ENCODE measurements at places on chromosomes 7 and 10. TPM values are rescaled to one million over a fixed set of nuclear protein-coding genes. Genes with fewer than 3 reads are reported as not detected.

Gene NOBOX
- total RNA-seq: not detected

Gene ZNF736
- not detected for total RNA-seq

Gene TRIM50
- not detected for total RNA-seq

DNA sequence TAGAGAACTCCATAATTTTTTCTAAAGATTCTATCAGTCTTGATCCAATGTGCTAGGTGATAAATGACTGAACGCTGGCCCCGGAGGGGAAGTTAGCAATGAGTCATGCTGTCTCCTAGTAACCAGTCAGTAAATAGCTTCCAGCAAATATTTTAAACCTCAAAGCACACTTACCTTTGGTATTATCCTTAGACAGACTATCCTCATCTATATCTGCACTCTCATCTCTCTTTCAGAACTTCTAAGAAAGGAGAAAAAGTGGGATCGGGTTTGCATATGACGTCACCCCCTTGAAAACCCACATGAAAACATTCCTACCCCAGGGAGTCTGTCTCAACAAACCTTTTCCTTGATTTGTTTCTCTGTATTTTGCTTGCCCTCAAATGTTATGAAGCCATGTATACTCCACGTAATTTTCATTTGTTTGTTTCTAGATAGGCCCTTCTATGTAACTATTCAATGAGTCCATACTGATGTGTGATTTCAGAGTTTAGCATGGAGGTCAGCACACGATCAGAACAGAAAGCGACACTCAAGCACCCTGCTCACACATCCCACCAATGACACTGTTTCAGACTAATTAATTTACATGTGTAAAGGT is 174.9 kb upstream of the NRP1 start:
- no peaks in the 10 kb centered on the region for H3K27me3 ChIP-seq
- peaks cover 4% of the 10 kb centered on the region for H3K4me1 ChIP-seq
- no peak overlapping the region for H3K4me3 ChIP-seq
- no peak overlapping the region for H3K27ac ChIP-seq
- no peak for DNase-seq
- H3K36me3 ChIP-seq: no peaks in the 10 kb centered on the region

DNA sequence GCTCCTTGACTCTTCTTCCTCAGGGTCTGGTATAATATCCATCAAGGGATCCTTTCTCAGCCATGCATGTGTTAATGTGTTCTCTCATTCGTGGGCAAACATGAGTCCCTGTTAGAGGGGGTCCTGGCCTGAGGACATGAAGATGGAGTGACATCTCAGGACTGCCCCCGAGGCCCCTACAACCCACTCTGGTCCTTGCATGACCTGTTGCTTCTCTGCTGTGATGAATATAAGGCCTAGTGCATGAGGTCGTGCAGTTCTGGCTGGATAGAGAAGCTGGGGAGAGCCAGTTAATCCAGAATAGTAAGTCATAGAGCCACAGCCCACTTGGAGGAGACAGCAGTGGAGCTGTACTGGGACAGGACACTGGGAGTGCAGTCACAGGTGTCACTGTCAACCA is 4.6 kb upstream of the VWC2 start:
- H3K27me3 ChIP-seq: peaks cover 13% of the 10 kb centered on the region
- H3K36me3 ChIP-seq: no peaks in the 10 kb centered on the region
- no peak for DNase-seq
- no peak overlapping the region for H3K4me3 ChIP-seq
- H3K27ac ChIP-seq: no peak overlapping the region

GRCh38 chr10:131732631-131733127 is 168.1 kb upstream of the PPP2R2D start:
- peaks cover 5% of the 10 kb centered on the region for H3K36me3 ChIP-seq
- H3K4me1 ChIP-seq: no peaks in the 10 kb centered on the region
- no peak overlapping the region for H3K27ac ChIP-seq

GRCh38 chr7:74387606-74388005 is 66.1 kb upstream of the GTF2IRD1 start:
- no peaks in the 10 kb centered on the region for H3K27me3 ChIP-seq
- no peak overlapping the region for H3K27ac ChIP-seq
- no peaks in the 10 kb centered on the region for H3K4me1 ChIP-seq
- no peak for DNase-seq

DNA sequence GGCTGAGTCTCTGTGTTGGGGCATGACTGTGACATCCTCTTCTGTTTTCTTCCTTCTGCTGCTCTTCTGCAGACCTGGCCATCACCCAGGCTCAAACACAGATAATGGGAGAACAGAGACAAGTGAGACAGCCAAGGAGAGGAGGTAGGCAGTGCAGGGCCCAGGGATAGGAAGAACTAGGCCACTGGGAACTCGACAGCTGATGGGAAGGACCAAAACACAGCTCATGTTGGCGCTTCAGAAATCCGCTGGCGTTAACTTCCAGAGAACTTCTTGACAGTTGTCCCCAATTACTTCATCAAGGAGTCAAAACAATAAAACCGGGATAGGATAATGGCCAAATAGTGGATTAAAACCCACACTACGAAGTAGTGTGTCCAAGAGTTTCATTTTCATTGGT is 97.0 kb upstream of the PALS2 start:
- no peak overlapping the region for H3K4me3 ChIP-seq
- no peak overlapping the region for H3K27ac ChIP-seq
- no peak for DNase-seq
- peaks cover 12% of the 10 kb centered on the region for H3K4me1 ChIP-seq
- peaks cover 4% of the 10 kb centered on the region for H3K36me3 ChIP-seq

GRCh38 chr7:3207387-3207902 is 93.6 kb upstream of the SDK1 start:
- no peaks in the 10 kb centered on the region for H3K4me1 ChIP-seq
- no peaks in the 10 kb centered on the region for H3K27me3 ChIP-seq
- DNase-seq: no peak
- H3K4me3 ChIP-seq: no peak overlapping the region
- no peaks in the 10 kb centered on the region for H3K36me3 ChIP-seq
- no peak overlapping the region for H3K27ac ChIP-seq

GRCh38 chr7:64559206-64559605 is 3.7 kb downstream of the ZNF680 start:
- no peak overlapping the region for H3K27ac ChIP-seq
- H3K4me1 ChIP-seq: no peaks in the 10 kb centered on the region
- DNase-seq: no peak
- H3K4me3 ChIP-seq: no peak overlapping the region
- H3K27me3 ChIP-seq: no peaks in the 10 kb centered on the region

Data from H9 (cell line).